Sigmoid colon (tissue), 7 donors: ENCODE measurements at places on chromosomes 7 and 10. TPM values are rescaled to one million over a fixed set of nuclear protein-coding genes. Genes with fewer than 3 reads are reported as not detected.

The NPY4R gene
- 6.6 TPM for total RNA-seq

The GNAT3 gene
- total RNA-seq = not detected

The SAP25 gene
- total RNA-seq = 2.5 TPM

The C10orf90 gene
- 0.33 TPM for total RNA-seq

The CLDN4 gene
- total RNA-seq = 0.16 TPM
